EH (cell line): ENCODE measurements at places on chromosomes 2 and 18.
A peak's percentile ranks its signal among the peaks of the same experiment; 100 is the strongest.

- peak; percentile 74 for DNase-seq
Observed at GRCh38 chr2:1744446-1745170, at the start of gene PXDN. Gene PXDN (minus strand): TSS chr2:1744515. CDS start chr2:1744455, 60 bp downstream.

GRCh38 chr2:173298536-173299097, 56.1 kb upstream of the CDCA7 start:
- no peak for DNase-seq

DNA sequence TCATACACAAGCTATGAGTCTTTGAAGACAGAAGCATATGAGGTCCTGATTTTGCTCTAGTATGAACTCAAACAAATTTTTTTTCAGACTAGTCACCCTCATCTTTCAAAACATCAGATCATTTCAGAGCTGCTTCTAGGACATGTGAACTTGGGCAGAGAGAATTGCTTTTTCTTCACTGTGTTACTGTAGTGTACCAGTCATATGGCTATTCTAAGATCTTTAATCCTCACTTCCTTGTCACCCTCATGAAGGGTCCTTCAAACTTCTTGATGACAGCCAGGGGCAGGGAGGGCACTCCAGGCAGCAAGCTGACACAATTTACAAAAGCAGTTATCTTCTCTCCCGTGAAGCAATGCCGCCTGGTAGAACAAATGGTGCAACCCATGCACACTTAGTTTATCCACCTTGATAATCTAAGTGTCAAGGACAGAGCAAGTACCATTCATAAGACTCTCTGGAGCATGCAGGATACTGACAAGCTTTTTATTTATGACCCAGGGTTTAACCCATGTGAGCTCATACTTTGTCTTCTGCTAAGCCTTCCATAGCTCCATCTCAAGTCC, 200.6 kb downstream of the DPP10 start:
- no peak for DNase-seq

GRCh38 chr2:1862608-1863280, 118.4 kb upstream of the PXDN start:
- no peak for DNase-seq

GRCh38 chr2:234363011-234363487, 133.8 kb downstream of the ARL4C start:
- DNase-seq = peak; percentile 29

GRCh38 chr2:237565974-237566373, 400 bp upstream of the PRLH start:
- DNase-seq = no peak

- DNase-seq = peak; percentile 41
Observed at GRCh38 chr2:224843141-224843540, 127.0 kb upstream of the CCDC195 start.

GRCh38 chr18:49863769-49864621, 50.7 kb upstream of the ACAA2 start:
- DNase-seq = no peak

DNA sequence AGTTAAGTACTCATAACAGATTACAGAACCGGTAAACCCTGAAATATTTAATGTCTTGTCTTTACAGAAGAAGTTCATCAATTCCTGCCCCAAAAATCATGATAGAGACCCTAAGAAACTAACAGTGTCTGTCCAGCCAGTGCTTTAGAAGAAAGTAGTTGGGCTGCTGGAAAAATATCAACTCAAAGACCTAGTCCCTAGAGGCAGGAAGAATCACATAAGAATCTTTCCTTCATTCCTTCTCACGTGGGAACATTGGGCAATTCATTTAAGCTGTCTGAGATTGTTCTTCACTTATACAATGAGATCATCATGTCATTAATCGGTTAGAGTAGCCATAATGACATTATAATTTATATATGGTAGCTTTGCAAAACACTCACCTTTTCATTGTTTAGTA, 156.4 kb downstream of the CCBE1 start:
- peak; percentile 58 for DNase-seq
